ENCODE measurements at places on chromosomes 4 and X. TPM values are rescaled to one million over a fixed set of nuclear protein-coding genes. Genes with fewer than 3 reads are reported as not detected.

TMEM128 gene
- total RNA-seq, result 29.5 TPM

DNA sequence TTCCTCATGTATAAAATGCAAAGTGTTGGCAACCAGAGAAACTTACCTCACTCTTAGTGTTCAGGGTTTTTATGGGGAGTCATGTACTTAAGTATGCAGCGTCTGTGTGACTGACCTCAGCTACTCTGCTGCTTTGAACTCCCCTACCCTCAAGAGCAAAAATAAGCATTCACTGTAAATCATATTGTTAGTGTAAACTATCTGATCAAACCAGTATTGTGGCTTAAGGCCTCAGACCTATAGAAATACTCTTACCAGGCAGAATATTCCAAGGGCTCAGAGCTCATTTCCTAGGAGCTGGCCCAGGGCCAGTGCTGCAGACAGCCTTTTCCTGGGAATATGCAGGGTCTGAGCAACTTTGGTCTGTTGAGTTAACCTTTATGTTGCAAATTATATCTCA lies 453.1 kb downstream of the CCSER1 start:
- no peaks in the 10 kb centered on the region for H3K27me3 ChIP-seq
- no peak overlapping the region for H3K27ac ChIP-seq
- no peak for DNase-seq
- H3K4me1 ChIP-seq, result no peaks in the 10 kb centered on the region
- H3K4me3 ChIP-seq, result no peak overlapping the region
- no peaks in the 10 kb centered on the region for H3K36me3 ChIP-seq

DNA sequence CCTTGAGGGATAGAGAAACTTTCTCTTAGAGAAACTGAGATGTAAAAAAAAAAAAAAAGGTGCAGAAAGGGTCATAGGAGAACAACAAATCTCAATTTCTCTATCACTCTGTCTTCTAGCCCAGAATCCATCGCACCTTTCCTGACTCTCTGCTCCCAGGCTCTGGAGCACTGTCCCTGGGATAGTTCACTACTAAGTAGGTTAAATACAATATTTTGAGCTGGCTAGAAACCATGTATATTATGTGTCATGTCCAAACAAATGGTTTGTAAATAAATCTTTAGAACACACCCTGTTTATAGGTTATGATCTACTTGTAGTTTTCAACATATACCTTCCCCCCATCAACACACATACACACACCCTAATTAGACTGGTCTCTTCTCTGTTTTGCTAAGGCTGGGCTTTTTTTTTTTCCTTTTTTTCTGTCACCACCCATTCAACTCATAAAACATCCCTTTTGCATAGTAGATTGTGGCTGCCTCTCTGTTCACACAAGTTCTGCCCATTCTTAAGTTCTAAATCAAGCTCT lies 124.4 kb downstream of the KLHL13 start:
- H3K27ac ChIP-seq, result no peak overlapping the region
- no peak overlapping the region for H3K4me3 ChIP-seq
- no peaks in the 10 kb centered on the region for H3K4me1 ChIP-seq
- DNase-seq, result no peak
- no peaks in the 10 kb centered on the region for H3K36me3 ChIP-seq

DNA sequence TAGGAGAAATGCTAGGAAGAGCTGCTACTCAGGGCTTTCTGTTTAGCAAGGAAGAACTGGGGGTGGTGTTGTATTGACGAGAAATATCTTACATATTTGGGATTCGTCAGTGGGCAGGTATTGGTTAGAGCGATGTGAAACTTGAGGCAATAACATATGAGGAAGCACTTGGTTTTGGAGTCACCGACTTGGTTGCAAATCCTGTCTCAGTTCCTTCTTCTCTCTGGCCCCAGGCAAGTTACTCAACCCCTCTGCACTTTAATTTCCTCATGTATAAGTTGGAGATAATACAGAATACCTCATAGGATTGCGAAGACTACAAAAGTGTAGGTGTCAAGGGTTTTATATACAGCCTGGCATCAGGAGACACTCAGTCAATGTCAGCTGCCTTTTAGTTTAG lies 34.1 kb downstream of the GPAT3 start:
- H3K4me3 ChIP-seq, result no peak overlapping the region
- no peaks in the 10 kb centered on the region for H3K27me3 ChIP-seq
- H3K4me1 ChIP-seq, result no peaks in the 10 kb centered on the region
- H3K36me3 ChIP-seq, result no peaks in the 10 kb centered on the region
- no peak for DNase-seq

GRCh38 chr4:108052558-108053120 lies 63.0 kb downstream of the HADH start:
- no peak overlapping the region for H3K4me3 ChIP-seq
- DNase-seq, result no peak
- H3K36me3 ChIP-seq, result no peaks in the 10 kb centered on the region
- no peaks in the 10 kb centered on the region for H3K27me3 ChIP-seq
- H3K27ac ChIP-seq, result no peak overlapping the region
- no peaks in the 10 kb centered on the region for H3K4me1 ChIP-seq

DNA sequence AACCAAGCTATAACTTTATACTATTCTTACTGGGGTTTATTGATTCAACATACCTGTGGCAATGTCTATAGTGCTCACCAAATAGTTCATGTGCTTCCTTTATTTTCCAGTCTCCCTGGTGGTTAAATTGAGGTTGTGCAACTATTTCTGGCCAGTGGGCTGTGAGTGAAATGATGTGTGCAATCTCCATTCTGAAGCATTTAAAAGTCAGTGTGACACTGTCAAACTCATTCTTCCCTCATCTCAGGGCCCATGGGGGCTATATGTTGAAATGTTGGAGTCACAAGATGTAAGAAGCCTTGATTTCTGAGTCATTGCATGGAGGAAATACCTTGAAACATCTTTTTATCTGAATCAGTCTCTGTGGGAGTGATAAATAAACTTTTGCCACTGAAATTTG lies 414.3 kb upstream of the RPS6KA3 start:
- H3K27ac ChIP-seq, result no peak overlapping the region
- no peak overlapping the region for H3K4me3 ChIP-seq
- H3K36me3 ChIP-seq, result no peaks in the 10 kb centered on the region
- no peak for DNase-seq
- peaks cover 15% of the 10 kb centered on the region for H3K27me3 ChIP-seq
- H3K4me1 ChIP-seq, result no peaks in the 10 kb centered on the region

GRCh38 chrX:137573324-137574101 lies 7.6 kb downstream of the ZIC3 start:
- peaks cover 83% of the 10 kb centered on the region for H3K27me3 ChIP-seq
- no peaks in the 10 kb centered on the region for H3K4me1 ChIP-seq
- no peaks in the 10 kb centered on the region for H3K36me3 ChIP-seq
- no peak overlapping the region for H3K27ac ChIP-seq
- DNase-seq, result no peak

GRCh38 chr4:53688186-53688790 lies 97.0 kb upstream of the LNX1 start:
- no peaks in the 10 kb centered on the region for H3K36me3 ChIP-seq
- peaks cover 4% of the 10 kb centered on the region for H3K27me3 ChIP-seq
- no peak for DNase-seq

SRPX gene
- total RNA-seq, result 45.8 TPM

CENPVL2 gene
- total RNA-seq, result not detected

MAGEA10 gene
- total RNA-seq, result not detected

RAB41 gene
- not detected for total RNA-seq

DNA sequence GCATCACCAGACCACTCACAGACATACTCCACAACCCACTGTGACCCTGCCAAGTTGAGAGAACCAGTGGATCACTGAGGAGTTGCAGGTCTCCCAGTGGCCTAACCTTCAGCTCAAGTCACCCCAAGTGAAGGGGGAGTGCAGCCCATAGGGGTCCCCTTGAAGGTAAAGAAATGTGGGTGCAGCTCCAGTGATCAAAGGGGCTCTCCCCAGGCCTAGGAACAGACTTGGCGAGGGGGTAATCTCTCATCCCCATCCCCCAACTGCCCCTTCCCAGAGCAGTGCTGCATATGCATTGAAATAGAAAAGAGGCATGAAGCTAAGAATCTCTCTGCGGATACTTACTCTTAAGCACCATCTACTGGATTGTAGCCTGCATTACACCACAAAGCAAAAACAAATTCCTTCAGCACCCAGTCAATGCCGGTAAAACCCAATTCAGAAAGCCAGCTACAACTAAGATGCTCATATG lies 27.0 kb downstream of the MAGEE1 start:
- H3K27me3 ChIP-seq, result no peaks in the 10 kb centered on the region
- H3K4me3 ChIP-seq, result no peak overlapping the region
- no peaks in the 10 kb centered on the region for H3K4me1 ChIP-seq
- DNase-seq, result no peak

DNA sequence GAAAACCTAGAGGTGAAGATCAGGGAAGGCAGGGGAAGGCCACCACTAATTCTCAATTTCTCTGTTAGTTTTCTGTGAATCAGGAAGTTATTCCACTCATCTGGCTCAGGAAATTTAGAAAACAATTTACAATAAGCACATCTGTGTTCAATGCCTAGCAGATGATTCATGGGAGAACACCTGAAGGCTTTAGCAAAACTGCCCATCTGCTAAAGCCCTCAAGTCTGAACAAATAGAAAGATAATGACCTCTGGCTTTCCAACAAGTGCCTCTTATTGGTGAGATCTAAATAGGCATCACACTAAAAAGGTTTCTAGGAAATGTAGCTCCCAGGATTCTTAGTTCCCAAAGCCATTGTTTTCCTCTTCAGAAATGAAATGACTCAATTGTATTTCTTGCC lies 122.1 kb upstream of the GNPDA2 start:
- H3K27ac ChIP-seq, result no peak overlapping the region
- no peaks in the 10 kb centered on the region for H3K4me1 ChIP-seq
- no peak for DNase-seq
- H3K36me3 ChIP-seq, result no peaks in the 10 kb centered on the region

SPANXN4 gene
- total RNA-seq, result not detected

- no peak overlapping the region for H3K4me3 ChIP-seq
- no peaks in the 10 kb centered on the region for H3K27me3 ChIP-seq
- no peak for DNase-seq
- H3K4me1 ChIP-seq, result no peaks in the 10 kb centered on the region
Observed at GRCh38 chr4:148143174-148143573, 299.0 kb downstream of the NR3C2 start.

DNA sequence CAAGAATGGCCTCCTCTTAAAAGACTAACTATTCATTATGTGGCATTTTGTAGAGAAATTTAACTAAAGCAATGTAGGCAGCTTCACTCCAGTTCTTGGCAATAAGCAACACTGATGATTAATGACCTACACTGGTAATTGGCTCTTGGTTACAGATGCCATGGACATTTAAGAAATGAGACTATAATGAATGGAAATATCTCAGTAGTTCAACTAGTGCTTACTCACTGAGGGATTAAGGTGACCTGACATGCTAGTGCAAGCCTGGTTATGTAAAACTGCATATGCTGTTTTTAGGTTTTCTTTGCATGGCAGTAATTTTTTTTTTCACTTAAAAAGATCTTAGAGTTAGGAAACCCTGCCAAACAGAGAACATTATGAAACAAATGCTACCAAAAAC lies 152.7 kb upstream of the AADAT start:
- no peak overlapping the region for H3K4me3 ChIP-seq
- H3K4me1 ChIP-seq, result no peaks in the 10 kb centered on the region
- H3K36me3 ChIP-seq, result no peaks in the 10 kb centered on the region
- no peak overlapping the region for H3K27ac ChIP-seq
- no peaks in the 10 kb centered on the region for H3K27me3 ChIP-seq

DNA sequence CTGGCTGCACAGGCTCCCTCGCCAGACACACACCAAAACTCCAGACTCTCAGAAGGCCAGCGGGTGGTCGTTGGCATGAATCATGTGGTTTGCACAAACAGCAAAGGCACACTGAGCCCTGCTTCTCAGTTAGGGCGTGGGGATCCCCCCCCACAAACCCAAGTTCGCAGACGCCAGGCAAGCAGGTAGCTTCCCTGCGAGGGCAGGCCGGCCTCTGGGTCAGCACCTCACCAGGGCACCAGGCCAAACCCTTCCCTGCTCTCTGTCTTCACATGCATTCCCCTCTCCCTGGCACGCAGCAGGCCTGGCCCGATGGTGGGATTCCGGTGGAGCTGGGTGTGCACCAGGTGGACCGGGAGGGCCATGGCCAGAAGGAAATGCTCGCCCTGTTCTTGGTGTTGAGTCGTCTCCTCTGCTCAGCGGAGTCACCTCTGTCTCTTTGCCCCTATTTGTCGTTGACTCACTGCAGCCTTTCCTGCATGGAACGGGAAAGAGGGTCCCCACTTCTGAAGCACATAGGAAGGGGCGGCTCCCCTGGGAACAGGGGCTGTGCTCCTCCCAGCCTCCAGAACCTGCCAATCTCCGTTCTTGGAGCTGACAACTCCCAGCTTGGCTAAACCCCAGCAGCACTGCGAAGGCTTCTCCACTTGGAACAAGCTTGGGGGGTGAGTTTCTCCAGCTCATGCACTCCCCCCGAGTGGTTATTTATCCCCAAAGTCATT lies 51.4 kb downstream of the SORCS2 start:
- H3K36me3 ChIP-seq, result no peaks in the 10 kb centered on the region
- no peaks in the 10 kb centered on the region for H3K4me1 ChIP-seq
- no peak overlapping the region for H3K27ac ChIP-seq
- no peak overlapping the region for H3K4me3 ChIP-seq

WNK3 gene
- 11.7 TPM for total RNA-seq

- H3K27me3 ChIP-seq, result peaks cover 26% of the 10 kb centered on the region
- no peaks in the 10 kb centered on the region for H3K36me3 ChIP-seq
- H3K4me1 ChIP-seq, result no peaks in the 10 kb centered on the region
Observed at GRCh38 chrX:13533726-13534125, 35.7 kb upstream of the EGFL6 start.

- H3K4me1 ChIP-seq, result peaks cover 19% of the 10 kb centered on the region
- no peaks in the 10 kb centered on the region for H3K27me3 ChIP-seq
- H3K4me3 ChIP-seq, result no peak overlapping the region
- H3K36me3 ChIP-seq, result no peaks in the 10 kb centered on the region
- no peak for DNase-seq
- H3K27ac ChIP-seq, result no peak overlapping the region
Observed at GRCh38 chr4:39363773-39364393, 2.3 kb downstream of the RFC1 start.

CLNK gene
- total RNA-seq, result not detected

GPR101 gene
- total RNA-seq, result not detected

- H3K27ac ChIP-seq, result no peak overlapping the region
- H3K4me1 ChIP-seq, result no peaks in the 10 kb centered on the region
- H3K27me3 ChIP-seq, result no peaks in the 10 kb centered on the region
- no peaks in the 10 kb centered on the region for H3K36me3 ChIP-seq
Observed at GRCh38 chr4:129371926-129372325, 276.0 kb downstream of the C4orf33 start.

GRCh38 chr4:531076-531475 lies 32.1 kb downstream of the PIGG start:
- H3K27me3 ChIP-seq, result no peaks in the 10 kb centered on the region
- H3K4me1 ChIP-seq, result no peaks in the 10 kb centered on the region
- H3K4me3 ChIP-seq, result no peak overlapping the region
- DNase-seq, result no peak
- H3K27ac ChIP-seq, result no peak overlapping the region

DNA sequence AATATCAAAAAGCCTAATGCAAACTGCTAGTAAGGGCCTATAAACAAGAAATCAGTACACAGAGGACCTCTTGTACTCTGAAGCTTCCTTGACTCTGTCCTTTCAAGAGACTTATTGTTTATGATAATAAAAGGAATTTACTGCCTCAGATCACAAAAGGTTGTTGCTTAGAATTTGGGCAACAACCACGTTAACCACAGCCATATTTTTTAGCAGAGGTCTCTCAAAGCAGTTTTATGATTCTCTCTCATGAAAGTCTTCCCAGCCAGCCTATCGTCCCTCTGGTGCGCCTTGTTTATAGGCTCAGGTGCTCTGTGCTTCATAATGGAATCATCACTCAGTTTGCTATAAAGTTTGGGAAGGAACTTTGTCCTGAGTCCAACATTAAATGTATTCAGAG lies 270.6 kb downstream of the RCHY1 start:
- H3K4me1 ChIP-seq, result no peaks in the 10 kb centered on the region
- H3K27ac ChIP-seq, result no peak overlapping the region
- no peak for DNase-seq
- no peaks in the 10 kb centered on the region for H3K27me3 ChIP-seq
- no peak overlapping the region for H3K4me3 ChIP-seq
